ENCODE measurements at places on chromosomes 5 and 9.

GRCh38 chr5:90626493-90626892 is 67.9 kb downstream of the ADGRV1 start:
- no peak for DNase-seq

- DNase-seq: no peak
Observed at GRCh38 chr9:81720450-81721086, 31.2 kb upstream of the TLE1 start.

DNA sequence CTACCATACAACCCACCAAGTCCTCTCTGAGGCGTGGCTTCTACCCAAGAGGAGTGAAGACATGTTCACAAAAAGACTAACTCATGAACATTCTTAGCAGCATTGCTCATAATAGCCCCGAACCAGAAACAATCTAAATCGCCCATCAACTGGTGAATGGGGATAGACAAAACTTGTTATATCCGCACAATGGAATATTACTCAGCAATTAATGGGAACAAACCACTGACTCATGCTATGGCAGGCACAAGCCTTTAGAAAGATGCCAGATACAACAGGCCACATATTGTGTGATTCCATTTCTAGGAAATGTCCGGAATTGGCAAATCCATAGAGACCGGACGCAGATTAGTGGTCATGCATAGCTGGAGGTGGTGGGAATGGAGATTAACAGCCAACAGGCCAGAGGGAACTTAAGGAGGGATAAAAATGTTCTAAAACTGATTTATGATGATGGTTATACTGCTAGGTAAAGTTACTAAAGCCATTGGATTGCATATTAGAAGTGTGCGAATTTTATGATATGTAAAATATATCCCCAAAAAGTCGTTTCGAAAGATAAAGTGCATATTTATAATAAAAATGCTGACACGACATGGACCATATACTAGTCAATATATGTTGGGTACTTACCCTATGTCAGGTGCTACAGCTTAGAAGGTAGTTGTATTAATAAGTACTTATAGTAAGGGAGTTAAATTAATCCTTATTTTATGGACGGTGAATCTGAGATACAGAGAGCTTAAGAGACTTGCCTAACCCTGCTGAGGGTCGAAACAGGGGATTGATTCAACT is 55.4 kb downstream of the LHX2 start:
- DNase-seq: no peak

- DNase-seq: no peak
Observed at GRCh38 chr9:129946246-129946995, 96.6 kb downstream of the FNBP1 start.

GRCh38 chr9:121038804-121039203 is 11.3 kb downstream of the C5 start:
- no peak for DNase-seq

GRCh38 chr5:129244478-129244877 is 149.9 kb downstream of the ISOC1 start:
- DNase-seq: no peak

All from NCI-H1694 treated with DMSO at 0.1 percent for 48 hours (cell line).